NCI-H226 (cell line): ENCODE measurements at places on chromosomes 7 and 10.

- DNase-seq = peak; percentile 52
Observed at GRCh38 chr7:77479536-77480088, 57.5 kb upstream of the PTPN12 start.

- DNase-seq = peak; percentile 8
Observed at GRCh38 chr7:143002106-143002505, 24.8 kb downstream of the OR9A2 start.

- no peak for DNase-seq
Observed at GRCh38 chr7:114835861-114836260, 86.0 kb upstream of the MDFIC start.

GRCh38 chr7:121510302-121510701 lies 114.2 kb upstream of the FAM3C start:
- no peak for DNase-seq

GRCh38 chr7:10325395-10325794 lies 648.3 kb upstream of the PHF14 start:
- no peak for DNase-seq

- DNase-seq = no peak
Observed at GRCh38 chr10:48802611-48803071, 118.0 kb downstream of the WDFY4 start.

GRCh38 chr7:36029853-36030515 lies 123.1 kb upstream of the EEPD1 start:
- no peak for DNase-seq

- DNase-seq = peak; percentile 76
Observed at GRCh38 chr10:50585921-50586739, 37.6 kb downstream of the SGMS1 start.

GRCh38 chr10:13877154-13877909 lies 290.6 kb downstream of the PRPF18 start:
- no peak for DNase-seq

DNA sequence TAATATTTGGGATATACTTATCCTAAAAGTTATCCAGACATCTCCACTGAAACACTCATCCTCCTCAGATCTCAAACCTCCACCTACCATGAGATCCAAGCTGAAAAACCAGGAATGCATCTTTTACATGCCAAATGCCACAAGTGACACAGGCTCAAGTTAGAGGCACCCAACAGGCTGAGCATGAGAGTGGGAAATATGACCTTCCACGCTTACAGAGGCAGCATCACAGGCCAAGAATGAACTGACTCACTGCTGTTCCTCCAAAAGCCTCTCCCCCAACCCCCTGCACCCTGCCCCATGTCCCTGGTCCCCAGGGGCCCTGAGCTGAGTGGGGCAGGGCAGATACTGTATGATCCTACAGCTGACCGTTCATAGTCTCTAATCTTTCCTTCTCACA lies 4.8 kb upstream of the MTPAP start:
- DNase-seq = no peak

GRCh38 chr7:193481-194251 lies 1.3 kb downstream of the FAM20C start:
- no peak for DNase-seq

DNA sequence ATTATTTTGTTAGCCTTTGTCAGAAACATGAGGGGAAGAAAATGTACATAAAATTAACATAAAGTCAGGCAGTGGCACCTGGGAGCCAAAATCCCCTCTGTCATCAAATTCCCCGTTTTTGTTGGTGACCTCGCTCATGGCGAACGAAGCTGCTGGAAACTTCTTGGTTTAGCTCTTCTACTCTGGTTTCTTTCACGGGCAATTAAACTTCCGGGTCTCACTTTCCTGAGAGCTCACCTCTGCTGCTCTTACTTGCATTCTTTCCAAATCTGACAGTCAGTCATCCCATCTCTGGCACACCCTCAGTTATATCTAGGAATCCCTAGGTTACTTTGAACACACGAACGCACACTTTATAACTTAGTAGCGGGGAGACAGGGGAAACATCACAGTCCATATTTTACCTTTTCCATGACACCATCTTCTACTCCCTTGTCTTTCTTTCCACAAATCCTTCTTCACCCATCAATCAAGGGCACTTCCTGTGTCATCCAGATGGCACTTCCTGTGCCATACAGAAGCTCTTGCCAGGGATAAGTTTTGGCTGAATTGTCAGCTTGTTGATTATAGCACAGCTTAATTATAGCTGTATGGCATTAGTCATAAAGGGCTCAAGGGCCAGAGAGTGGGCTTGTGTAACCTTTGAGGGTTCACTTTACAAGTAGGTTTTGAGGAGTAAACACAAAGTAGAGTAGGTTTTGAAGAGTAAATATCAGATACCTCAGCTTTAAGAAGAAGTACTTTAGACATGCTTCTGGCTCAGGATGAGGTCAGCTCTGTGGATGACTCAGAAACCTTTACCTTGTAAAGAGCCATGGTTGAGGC lies 105.1 kb downstream of the GATA3 start:
- peak; percentile 64 for DNase-seq

- DNase-seq = no peak
Observed at GRCh38 chr10:47336387-47337134, 11.6 kb upstream of the RBP3 start.

DNA sequence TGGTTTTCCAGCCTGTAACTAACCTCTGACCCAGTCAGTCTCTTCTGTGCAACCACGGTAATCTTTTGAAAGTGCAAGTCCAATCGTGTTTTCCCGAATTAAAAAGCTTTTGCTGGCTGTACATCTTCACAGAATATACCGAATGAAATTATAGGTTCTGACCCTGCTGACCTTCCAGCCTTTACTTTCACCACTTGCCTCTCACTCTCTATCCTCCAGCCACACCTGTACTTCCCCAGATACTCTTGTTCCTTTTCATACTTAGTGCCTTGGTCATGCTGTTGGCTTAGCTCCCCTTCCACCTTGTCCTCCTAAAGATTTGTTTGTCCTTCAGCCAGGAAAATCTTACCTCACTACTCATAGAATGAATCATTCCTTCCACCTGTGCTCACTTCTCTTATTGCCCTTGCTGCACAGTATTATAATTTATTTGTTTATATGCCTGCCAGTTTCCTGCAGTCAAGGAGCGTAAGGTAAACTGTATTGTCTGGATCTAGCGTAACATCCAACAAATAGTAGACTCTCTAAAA lies 2.3 kb upstream of the PNPLA8 start:
- no peak for DNase-seq

DNA sequence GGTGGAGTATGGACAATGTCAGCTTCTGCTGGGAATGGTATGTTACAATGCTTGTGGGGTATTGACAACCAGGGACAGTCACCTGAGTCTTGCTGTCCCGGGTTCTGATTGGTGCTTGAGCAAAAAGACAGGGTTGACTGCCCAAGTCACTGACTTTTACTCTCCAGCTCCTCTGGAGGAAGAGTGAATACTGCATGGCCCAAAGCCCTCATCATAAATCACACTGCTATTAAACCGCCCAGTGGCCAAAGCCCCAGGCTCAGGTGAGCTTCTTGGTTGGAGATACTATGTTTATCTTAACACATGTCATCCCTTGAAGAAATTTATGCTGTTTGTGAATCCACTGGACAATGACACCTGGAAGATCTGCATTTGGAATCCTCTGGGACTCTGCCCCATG lies 90.0 kb upstream of the IGFBP3 start:
- DNase-seq = no peak

GRCh38 chr10:100138921-100139496 lies 46.8 kb downstream of the ERLIN1 start:
- DNase-seq = no peak

DNA sequence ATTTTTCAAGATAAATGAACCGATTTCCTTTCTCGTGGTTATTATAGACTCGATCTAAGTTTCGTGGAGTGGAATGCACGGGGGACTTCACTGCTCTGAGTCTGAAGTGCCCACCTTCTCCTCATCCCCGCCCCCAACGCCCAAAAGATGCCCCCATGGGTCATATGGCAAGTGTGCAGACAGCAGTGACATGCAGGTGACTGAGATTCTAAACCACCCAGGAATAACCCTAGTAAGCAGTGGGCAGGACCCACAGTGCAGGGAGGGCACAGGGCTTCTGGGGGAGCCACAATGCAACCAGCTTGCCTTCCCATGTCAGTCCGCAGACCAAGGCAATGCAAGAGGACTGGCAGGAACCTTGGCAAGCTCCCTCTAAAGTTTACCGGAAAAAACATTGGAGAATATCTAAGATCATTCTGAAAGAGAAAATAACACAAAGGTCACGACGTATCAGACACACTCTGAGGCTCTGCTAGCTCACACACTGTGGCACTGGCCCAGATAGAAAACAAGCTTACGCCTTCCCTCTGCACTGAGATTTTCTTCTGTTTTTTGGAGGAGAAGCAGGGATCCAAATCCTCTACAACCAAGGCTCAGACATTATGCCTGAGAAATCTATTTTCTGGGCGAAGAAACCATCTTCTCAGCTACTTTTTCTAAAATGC lies 239.6 kb downstream of the MAD1L1 start:
- no peak for DNase-seq

GRCh38 chr10:74988054-74988775 lies 123.2 kb upstream of the SAMD8 start:
- DNase-seq = no peak

GRCh38 chr7:155489158-155489840 lies 31.4 kb downstream of the EN2 start:
- DNase-seq = no peak

GRCh38 chr7:116691664-116692063 lies 19.7 kb downstream of the MET start:
- peak; percentile 92 for DNase-seq
